ENCODE measurements at places on chromosomes 1 and 21. TPM values are rescaled to one million over a fixed set of nuclear protein-coding genes. Genes with fewer than 3 reads are reported as not detected.

DNA sequence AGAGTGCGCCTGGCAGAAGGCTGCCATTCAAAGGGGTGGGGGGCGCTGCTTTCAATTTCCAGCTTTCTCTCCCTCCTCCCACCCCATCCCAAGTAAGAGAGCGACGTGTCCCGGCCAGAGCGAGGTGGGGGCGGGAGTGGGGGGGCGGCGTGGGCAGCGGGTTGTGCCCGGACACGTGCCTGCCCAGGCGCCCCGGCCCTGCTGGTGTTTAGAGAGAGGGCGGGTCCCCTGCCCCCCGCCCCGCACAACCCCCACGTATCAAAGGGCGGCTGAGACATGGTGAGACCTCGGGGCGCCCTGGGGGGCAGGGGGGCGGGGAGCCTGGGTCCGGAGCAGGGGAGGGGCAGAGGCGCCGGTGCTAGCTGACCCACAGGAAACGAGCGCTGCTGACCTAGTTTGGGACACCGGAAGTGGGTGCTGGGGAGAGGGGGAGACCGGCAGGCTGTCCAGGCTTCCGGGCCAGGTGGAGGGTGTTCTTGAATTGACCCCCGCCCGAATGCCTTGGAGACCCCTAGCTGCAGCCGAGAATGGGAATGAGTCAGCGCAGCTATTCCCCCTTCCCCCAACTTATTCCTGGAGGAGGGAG is 1.3 kb downstream of the ZBTB7B start:
- no peak for DNase-seq

- DNase-seq: no peak
Measured at GRCh38 chr1:66464351-66464750, 69.6 kb upstream of the SGIP1 start.

DNA sequence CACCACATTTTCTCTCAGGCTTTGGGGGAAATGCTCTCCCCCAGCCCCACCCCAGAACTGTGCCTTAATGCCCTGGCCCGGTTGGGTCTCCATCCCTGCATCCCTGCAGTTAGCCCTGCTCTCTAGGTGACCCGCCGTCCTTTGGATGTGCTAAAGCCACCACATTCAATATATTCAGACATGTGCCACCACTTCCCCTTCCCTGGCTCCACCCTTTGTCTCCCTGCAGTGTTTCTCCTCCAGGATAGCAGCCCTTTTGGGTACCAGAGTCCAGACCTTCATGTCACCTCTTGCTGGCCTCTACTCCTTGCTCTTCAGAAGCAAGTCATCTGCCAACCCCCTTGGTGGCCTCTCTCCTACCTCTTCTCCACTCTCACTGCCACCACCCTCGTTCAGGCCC is 41.8 kb downstream of the RUNX1 start:
- DNase-seq: no peak

The HJV gene
- 0.13 TPM for polyA plus RNA-seq

GRCh38 chr1:115546846-115547245 is 94.9 kb upstream of the VANGL1 start:
- no peak for DNase-seq

The HOOK1 gene
- polyA plus RNA-seq: 83.2 TPM
